ENCODE measurements at places on chromosomes 1 and 21. TPM values are rescaled to one million over a fixed set of nuclear protein-coding genes. Genes with fewer than 3 reads are reported as not detected.

ADGRL4 gene
- total RNA-seq = 3.1 TPM

COL8A2 gene
- 0.94 TPM for total RNA-seq

PKP1 gene
- not detected for total RNA-seq

AGMAT gene
- total RNA-seq = 0.31 TPM

MRPL9 gene
- total RNA-seq = 55.4 TPM

EPHA10 gene
- total RNA-seq = 11.9 TPM

SAMSN1 gene
- 5.0 TPM for total RNA-seq
